ENCODE measurements at places on chromosomes 16 and 17.

DNA sequence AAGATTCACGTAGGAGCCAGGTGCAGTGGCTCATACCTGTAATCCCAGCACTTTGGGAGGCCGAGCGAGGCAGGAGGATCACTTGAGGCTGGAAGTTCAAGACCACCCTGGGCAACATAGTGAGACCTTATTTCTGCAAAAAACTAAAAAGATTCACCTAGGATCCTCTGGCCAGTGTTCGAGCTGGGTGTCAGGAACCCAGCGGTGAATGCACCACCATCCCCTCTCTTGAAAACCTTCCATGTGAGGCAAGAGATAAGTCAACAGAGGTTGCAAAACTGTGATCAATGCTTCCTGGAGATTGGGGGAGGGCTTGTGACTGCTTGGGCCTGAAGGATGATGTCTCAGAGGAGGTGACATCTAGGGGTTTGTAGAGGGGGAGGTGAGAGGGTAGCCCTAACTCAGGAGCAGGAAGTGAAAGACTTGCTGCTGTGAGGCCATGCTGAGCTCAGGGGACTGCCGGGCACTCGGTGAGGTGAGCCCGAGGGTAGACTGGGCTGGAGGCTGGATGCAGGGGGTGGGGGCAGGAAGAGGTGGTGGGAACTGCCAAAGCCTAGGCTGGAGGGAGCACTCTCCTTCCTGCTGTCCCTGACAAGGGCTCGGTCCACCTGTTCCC is 11.7 kb downstream of the GJD3 start:
- no peak for DNase-seq

DNA sequence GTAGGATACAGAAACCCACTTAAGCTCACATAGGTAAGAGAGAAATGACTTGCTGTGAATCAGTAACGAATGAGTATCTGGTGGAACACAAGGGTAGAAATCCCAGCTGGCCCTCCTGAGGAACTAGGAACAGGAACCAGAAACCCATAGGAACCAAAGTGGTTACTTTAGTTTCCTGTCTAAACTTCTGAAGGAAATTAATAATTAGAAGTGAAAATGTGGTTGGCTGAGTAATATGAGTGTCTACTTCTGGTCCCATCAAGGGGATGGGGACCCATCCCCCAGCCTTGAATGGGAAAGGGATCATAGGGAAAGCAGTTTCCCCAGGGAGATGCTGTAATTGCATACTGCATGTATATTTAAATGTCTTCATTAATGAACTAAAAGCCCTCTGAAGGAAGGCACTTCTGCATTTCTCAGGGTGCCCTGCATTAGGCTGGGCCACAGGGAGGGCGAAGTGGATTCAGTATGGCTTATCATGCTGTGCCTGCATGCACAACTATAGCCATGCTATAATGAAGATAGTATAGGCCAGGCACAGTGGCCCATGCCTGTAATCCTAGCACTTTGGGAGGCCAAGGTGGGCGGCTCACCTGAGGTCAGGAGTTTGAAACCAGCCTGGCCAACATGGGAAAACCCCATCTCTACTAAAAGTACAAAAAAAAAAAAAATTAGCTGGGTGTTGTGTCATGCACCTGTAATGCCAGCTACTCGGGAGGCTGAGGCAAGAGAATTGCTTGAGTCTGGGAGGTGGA is 45.6 kb downstream of the CYB5B start:
- DNase-seq = no peak

- DNase-seq = no peak
Measured at GRCh38 chr17:82172486-82173160, 40.0 kb downstream of the CCDC57 start.

DNA sequence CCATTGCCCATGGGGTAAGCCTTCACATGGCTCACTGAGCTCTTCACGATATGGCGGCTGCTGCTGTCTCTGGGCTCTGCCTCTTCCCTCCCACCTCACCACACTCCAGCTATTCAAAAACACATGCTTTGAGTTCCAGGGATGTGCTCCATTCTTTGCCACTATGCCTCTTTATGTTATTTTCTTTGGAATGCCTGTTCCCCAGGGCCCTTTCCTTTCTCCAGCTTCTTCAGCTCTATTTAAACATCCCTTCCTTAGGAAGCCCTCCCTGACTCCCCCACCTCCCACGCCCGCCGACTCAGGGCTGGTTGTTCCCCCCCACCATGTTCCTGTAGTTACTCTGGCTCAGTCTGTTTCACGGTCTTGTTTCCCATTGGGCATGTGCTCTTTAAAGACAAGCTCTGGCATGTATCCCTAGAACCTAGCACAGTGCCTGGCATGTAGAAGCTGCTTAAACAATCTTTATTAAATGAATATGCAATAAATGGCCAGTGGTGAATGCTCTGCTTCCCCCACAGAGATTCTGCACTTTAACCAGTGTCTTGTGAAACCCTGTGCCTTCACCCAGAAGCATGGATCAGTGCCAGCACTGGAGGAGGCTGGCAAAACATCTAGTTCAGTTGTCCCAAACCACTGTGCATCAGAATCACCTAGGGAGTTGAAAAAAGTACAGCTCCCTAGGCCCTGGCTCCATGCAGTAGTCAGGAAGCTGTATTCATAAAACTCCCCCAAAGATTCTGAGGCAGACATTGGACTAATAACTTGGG is 6.9 kb downstream of the MYCBPAP start:
- no peak for DNase-seq

GRCh38 chr16:81562174-81562849 is 117.7 kb downstream of the CMIP start:
- no peak for DNase-seq

GRCh38 chr17:64496348-64496785 is 487 bp downstream of the POLG2 start:
- DNase-seq = no peak

DNA sequence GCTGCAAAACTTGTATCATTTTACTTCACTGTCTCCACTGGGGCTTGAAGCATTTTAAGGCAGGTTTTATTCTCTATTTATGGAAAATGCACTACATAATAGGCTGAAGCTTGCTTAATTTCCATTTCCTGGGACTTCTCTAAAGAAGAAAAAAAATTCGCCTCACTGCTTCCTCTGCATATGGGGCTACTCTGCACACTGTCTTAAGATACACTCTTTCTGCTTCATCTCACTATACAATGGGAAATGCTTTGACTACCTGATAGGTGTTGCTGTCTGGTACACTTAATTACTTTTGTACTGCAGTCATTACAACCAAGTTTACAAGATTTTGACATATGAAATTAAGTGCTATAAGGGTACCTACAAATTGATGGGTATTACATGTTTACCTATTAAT is 466.0 kb downstream of the KCNJ18 start:
- DNase-seq = no peak

DNA sequence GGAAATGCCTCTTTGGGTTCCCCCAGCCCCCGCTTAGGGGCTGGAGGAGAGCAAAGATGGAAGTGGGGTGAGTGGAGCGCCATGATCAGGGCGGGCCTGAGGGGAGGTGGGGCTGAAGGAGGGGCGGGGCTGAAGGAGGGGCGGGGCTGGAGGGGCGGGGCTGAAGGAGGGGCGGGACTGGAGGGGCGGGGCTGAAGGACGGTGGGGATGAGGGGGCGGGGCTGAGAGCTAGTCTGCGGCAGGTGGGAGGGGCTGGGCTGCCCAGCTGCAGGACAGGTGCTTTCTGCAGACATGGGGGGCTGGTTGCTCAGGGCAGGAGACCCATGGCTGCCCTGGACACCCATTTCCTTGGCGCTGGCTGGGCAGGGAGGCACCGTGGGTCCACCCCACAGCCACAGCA is 39.1 kb upstream of the PABPN1L start:
- DNase-seq = no peak

DNA sequence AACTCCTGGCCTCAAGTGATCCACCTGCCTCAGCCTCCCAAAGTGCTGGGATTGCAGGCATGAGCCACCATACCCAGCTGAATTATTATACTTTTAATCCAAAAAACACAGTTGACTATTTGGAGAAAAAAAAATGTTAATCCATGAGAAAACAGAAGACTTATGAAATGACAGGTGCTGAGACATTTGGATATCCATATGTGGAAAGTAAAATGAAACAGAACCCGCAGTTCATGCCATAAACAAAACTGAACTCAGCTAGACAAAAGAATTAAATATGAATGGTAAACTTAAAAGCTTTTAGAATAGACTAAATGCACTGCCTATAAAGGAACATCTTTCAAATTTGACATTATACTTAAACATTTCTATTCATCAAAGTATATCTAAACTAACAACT is 8.2 kb upstream of the RBBP6 start:
- no peak for DNase-seq

- DNase-seq = no peak
Measured at GRCh38 chr16:55568207-55568606, 1.7 kb downstream of the CAPNS2 start.

DNA sequence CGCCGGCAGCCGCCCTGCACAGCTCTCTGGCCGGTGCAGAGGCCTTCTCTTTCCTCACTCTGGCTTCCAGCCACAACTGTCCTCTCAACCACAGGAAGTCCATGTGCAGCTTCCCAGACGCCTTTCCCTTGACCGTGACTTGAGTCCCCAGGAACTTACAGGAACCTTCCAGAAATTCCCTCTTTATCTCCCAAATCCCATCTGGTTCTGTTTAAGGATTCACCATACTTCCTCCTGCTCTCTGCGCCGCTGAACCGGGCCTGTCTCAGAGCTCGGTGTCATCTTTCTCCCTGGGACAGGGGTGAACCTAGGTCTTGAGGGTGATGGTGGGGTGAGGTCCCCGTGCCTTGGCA is 65.2 kb upstream of the ZNF469 start:
- DNase-seq = no peak

GRCh38 chr17:9406046-9406606 is 169.5 kb downstream of the STX8 start:
- DNase-seq = no peak

- peak; percentile 14 for DNase-seq
Measured at GRCh38 chr17:78421534-78422266, 43.3 kb downstream of the PGS1 start.

DNA sequence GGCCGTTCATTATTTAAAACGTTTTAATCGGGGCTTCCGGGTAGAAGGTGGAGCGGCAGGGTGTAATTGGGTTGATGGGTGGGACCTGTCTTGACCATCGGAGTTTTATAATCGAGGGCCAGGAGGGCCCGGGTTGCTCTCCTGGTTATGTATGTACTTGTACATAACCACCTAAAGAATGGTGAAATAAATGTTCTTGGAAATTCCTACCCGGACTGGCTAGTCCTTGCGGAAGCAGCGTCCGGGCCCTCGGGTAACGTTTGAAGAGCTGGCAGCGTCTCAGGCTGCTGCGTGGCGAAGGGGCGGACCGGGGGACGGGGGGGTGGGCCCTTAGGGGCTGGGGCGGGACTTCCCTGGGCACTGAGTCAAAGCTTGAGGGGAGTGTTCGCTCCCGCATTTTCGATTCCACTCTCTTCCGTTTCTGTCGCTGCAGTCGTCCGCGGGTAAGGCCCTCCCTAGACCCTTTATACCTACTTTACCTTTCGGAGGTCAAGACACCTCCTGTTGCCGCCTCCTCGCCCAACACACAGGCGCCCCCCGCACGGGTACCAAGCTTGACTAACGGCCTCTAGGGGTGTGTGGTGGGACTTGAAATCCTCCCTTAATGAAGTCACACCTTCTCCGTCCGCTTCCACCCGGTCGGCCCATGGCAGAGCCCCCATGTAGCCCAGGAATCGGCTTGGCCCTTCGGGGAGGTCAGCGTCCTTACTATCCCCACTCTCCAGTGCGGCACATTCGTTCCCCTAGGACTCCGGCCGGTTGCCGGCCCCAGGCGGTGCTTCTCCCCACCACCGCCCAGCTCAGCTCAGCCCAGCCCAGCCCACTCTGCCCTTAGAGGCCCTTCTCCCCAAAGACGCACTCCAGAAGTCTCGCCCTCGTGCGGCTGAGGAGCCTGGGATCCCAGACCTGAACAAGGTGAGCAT is at the start of gene TMEM106A:
TSS of gene TMEM106A (plus strand) at position 396 of the 923 bp plus-strand sequence. CDS start 1,167 bp downstream, outside the sequence.
- peak; percentile 58 for DNase-seq

DNA sequence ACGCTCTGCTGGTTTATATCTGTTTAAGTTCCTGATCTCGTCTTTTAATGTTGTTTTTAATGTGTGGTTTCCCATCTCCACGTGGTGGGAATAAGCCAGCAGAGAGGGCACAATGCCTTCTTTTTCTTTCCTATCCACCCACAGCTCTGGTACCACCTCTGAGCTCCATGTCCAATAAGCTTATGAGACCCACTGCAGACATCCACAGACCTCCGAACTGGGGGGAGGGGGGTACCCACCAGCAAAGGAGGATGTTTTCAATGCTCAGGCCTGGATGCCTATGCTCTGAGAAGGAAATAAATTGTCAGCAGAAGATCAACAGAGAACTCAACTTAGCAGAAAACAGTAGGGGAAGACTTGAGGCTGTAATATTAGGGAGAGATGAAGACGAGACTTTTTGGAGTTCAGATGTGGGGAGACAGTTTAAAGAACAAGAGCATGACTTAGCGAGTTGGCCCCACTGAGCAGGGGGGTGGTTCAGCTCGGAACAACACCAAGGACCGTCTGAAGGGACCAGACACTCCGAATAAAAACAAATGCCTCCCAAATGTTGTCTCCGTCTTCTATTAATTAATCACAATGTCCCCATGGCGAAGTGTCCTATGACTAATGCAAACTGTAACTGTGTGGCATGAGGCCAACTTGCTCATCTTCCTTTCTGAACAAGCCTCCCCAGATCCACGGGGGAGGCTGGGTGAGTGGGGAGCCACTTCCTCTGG is 62.7 kb downstream of the GAS7 start:
- DNase-seq = no peak

GRCh38 chr16:5069854-5070253 is 1.8 kb upstream of the ALG1 start:
- DNase-seq = no peak

- DNase-seq = no peak
Measured at GRCh38 chr17:63954402-63955063, 18.2 kb downstream of the SCN4A start.

DNA sequence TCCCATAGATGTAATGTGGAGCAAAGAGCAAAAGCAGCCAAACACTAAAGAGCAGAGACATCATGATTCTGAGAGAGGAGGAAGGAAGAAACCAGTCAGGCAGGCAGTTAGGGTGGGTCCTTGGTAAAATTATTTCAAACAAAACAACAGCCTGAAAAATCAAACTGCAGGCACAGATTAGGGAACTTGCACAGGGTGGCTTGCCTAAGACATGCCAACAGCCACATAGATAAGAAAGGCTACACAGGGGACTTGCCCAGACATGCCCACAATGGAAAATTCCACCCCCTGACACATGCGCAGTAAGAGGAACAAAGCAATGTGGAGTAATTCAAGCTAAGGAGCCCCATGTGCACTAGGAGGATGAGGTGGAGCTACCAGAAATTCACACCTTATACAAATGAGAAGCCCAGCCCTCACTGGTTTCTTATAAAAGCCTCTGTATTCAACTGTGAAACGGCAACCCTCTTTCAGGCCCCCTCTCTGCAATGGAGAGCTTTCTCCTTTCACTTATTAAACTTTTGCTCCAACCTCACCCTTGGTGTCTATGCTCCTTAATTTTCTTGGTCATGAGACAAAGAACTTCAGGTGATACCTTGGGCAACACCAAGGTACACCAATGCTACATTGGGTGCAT is 7.3 kb upstream of the GAS7 start:
- DNase-seq = no peak

GRCh38 chr17:50279181-50279526 is 4.9 kb downstream of the TMEM92 start:
- no peak for DNase-seq
